Stimulated activated CD4-positive, alpha-beta T cell treated with anti-CD3 and anti-CD28 coated beads, Interleukin-12 subunit alpha, Interleukin-12 subunit beta, amount 100 ng/mL, for 24 hours (primary cell): ENCODE measurements at places on chromosomes 5 and 9.

DNA sequence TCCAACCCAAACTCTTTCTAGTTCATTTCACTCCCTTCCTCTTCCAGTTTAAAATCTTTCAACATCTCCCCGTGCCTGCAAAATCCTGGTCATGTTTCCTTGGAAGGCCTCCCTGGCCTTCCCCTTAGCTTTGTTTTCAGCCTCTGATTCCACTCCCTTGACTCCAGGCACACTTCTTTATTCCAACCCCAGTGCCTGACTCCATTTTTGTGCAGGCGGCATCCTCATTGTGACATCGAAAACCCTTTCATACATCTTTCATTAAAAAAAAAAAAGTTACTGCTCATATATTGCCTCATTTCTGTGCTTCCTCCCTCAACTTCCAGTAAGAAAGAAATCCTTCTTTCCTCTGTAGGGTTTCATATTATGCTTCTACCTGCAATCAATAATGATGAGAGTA lies 7.1 kb upstream of the TNFSF8 start:
- no peak for DNase-seq

GRCh38 chr5:180116077-180116999 lies 44.8 kb upstream of the RNF130 start:
- DNase-seq: no peak

- DNase-seq: no peak
Observed at GRCh38 chr5:102890133-102890532, 135.0 kb downstream of the PAM start.

- no peak for DNase-seq
Observed at GRCh38 chr9:19967216-19967887, 178.5 kb upstream of the SLC24A2 start.

GRCh38 chr9:86168256-86168655 lies 68.9 kb upstream of the GOLM1 start:
- no peak for DNase-seq

DNA sequence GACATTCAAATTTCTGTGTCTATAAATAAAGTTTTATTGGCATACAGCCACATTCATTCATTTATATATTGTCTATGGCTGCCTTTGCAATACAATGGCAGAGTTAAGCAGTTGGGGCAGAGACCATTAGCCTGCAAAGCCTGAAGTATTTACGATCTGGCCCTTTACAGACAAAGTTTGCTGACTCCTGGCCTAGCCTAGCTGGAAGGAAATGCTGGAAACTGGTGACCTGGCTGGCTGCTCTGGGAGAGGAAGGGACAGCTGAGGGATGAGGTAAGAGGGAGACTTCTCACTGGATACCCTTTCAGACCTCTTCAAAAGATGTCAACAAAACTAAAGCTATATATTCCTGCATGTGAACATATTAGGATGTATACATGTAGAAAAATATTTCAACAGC lies 66.0 kb upstream of the PPARGC1B start:
- DNase-seq: no peak

- no peak for DNase-seq
Observed at GRCh38 chr5:100576217-100576751, 41.1 kb downstream of the FAM174A start.
